ENCODE measurements at places on chromosomes 1 and 21.
A peak's percentile ranks its signal among the peaks of the same experiment; 100 is the strongest.

DNA sequence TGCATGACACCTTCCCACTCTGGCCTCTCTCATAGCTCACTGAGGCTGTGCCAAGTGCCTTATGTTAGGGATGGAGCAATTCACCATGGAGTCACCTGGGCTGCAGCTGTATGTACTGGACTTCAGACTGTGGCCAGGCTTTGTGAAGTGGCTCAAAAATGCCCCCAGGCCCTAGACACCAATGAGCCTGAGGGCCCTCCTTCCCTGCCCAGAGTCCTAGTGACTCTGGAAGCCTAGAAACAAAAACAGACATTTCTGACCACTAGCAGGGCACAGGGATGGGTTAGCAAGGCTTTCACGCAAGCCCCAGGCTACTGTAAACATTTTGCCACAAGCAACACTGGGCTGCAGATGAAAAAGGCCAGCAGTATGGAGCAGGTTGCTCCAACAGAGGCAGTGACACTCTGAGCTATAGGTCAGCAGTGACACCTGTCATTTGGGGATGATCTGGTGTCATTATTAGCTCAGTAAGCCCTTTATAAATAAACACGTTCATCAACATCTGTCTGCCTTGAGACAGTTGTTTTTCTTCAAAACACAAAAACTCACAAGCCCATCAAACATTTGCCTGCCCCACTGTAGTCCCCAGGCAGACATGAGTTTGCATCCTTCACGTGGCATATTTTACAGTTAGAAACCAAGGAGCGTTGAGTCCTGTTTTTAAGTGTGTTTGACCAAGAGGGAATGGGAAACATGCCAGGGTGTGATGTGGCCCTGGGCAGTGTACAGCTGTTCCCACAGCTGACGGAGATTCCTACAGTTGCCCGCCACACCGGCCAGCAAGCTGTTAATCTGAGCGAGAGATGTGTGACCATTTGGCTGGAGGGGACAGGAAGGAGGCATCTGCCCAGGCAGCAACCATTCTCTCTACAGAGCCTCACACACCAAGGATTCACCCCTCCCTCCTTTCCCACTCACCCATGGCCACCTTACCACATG lies 66.8 kb downstream of the KCNN3 start:
- no peak for DNase-seq

- no peak for DNase-seq
Measured at GRCh38 chr1:42040159-42040558, 113.1 kb upstream of the GUCA2B start.

DNA sequence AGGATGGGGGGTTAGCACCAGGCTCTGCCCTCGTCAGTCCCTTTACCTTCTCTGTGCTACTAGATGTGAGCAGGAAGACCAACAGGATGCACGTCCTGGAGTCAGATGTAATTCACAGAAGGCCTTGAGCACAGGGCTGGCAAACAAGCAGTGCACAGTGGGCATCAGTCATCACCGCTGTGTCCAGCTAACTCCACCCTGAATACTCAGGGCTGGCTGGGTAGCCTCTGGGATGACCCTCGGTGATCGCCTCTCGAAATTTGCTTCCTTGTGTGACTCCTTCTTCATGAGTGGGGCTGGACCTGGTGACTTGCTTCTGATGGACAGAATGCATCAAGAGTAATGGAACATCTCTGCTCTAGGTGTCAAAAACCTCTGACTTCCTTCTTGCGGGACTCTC lies 92.2 kb upstream of the TMPRSS2 start:
- no peak for DNase-seq

DNA sequence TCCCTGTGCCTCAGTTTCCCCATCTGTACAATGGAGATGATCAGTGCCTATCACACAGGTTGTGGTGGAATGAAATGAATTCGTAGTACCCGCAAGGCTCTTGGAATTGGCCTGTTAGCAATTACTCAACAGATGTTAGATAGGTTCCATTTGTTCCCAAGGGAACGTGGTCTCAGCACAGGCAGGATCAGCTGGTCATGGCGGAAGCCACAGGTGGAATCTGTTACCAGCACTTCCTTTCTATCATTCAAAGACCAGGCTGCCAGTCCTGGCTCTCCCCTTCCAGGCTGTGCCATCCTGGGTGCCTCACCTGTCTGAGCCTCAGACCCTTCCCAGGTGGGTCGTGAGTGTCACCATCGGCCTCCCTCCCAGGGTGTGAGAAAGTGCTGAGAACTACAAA lies 61.5 kb downstream of the FBXO2 start:
- DNase-seq: no peak

DNA sequence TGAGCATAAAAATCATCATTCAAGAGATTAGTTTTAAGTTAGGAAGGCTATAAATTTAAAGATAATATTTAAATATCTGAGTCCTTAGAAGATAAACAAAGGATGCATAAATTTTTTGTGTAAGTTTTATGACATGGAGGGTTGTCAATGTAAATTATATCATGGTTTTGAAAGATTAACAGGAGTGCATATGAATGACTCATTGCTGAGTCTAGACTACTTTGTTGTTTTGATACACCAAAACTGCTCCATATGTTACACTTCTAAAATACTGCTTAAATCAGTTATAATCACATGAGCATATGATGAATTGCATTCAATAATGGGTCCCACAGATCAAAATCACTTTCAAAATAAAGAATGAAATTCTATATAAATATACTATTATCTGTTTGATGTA lies 312.5 kb downstream of the KCNT2 start:
- peak; percentile 17 for DNase-seq

DNA sequence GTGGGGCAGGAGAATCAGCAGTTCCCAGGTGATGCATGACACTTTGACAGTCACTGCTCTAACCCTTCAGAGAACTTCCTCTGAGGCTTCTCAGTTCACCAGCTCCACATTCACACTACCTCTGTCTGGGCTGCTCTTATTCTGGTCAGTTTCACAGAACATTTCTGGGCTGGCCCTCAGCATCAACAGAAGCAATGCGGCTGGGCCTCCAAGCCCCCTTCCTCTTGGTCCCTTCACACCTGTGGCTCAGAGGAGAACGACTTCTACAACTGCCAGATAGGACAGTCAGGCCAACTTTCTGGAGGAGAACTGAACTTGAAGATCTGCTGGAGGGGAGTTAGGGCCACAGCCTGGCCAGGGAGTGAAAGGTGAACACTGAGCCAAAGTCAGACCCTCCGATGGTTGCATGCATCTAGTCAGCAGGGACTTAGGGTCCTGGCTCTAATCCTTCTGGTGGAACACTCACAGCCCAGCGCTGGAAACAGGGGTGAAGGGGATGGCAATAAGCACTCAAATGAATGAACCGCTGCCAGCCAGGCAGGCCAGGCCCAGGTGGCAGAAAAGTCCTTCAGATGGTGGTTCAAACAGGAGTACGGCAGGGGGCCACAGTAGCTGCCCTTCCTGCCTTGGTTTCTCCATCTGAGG lies 274.1 kb downstream of the FOXD2 start:
- DNase-seq: no peak

GRCh38 chr1:201636510-201636971 lies 97.6 kb downstream of the NAV1 start:
- DNase-seq: no peak

GRCh38 chr1:165152727-165153126 lies 203.8 kb downstream of the LMX1A start:
- peak; percentile 60 for DNase-seq
